Activated naive CD4-positive, alpha-beta T cell (primary cell): ENCODE measurements at places on chromosomes 11 and 22.

- no peak for DNase-seq
These were observed 45.3 kb upstream of the PPARA start for GRCh38 chr22:46104881-46105493.

DNA sequence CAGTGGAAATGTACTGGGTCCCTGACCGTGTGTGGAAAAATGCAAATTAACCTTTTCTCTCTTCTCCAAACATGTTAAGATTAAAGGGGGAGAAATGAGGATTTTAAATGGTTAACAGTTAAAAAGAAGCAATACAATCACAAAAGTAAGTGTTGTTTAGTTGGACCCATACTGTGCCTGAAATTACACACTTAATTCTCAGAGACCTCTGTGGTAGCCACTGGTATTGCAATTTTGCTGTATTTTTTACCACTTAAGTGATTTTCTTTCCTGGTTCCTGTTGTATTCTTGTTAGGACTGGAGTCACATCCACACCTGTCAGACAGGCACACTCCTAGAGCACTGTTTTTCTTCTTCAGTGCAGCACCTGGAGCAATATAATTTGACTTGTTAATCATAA, 179.6 kb upstream of the PDGFD start:
- no peak for DNase-seq

GRCh38 chr11:32433914-32434355, 1.4 kb downstream of the WT1 start:
- no peak for DNase-seq

GRCh38 chr22:39920134-39920743, 19.4 kb downstream of the GRAP2 start:
- DNase-seq, result no peak

DNA sequence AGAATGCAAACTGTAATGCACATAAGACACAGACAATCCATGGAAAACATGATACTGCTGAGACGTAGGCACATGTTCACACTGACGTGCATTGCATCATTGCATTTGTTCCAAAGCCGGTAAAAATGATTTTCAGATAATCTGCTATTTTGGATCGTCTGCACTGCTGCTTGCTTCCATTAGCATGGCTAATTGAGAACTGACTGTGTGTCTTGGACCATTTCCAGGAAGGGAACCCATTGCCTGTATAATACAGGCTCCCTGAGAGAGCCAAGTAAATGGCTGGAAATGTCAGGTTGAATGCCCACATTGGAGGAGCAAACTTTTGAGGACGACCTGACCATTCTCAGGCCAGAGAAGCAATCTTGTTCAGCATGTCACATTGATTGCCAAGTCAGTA, 304.8 kb downstream of the ST3GAL4 start:
- DNase-seq, result no peak

GRCh38 chr11:27603376-27603990, 96.8 kb downstream of the BDNF start:
- DNase-seq, result no peak
